ENCODE measurements at places on chromosomes 2 and 18.
A peak's percentile ranks its signal among the peaks of the same experiment; 100 is the strongest.

- DNase-seq: peak; percentile 5
Measured at GRCh38 chr2:32772638-32773447, 145.0 kb downstream of the TTC27 start.

- no peak for DNase-seq
Measured at GRCh38 chr2:98504381-98505109, 59.9 kb downstream of the INPP4A start.

- no peak for DNase-seq
Measured at GRCh38 chr2:198311020-198311419, 506.6 kb downstream of the PLCL1 start.

- DNase-seq: no peak
Measured at GRCh38 chr2:168050377-168050776, 197.0 kb downstream of the STK39 start.

All from occipital lobe (tissue), 3 donors.